NCI-H1930 (cell line): ENCODE measurements at places on chromosomes 6 and 20.

DNA sequence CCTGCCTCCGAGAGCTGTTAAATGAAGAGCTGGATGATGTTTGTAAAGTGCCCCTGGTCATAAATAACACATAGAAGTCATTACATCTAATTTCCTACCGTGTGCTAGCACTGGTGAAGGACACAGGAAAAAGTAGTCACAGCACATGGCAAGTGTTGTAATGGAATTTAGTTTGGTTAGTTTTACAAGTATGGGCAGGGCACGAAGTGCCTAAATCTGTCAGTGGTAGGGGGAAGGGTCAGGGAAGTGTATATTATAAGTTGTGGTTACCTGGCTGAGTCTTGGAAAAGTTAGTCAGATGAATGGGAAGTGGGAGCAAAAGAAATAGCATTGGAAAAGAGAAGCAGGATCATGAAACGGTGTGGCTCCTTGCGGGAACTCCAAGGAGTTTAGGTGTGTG is 1.6 kb downstream of the RIPPLY2 start:
- no peak for DNase-seq

DNA sequence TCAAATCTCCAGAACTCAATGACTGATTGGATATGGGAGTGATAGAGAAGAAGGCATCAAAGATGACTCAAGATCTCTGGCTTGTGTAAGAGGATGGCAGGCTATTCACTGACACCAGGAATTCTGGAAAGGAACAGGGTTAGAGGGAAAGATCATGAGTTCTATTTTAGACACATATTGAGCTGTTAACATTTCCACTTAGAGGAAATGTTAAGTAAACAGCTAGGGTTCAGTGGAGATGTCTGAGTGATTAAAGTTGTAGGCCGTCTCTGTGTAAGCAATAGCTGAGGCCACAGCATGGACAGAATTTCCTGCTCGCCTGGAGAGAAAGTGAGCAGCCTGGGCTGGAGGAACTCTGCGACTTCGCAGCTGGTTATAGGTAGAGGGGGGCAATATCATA is 21.0 kb downstream of the ZC3H12D start:
- DNase-seq = no peak

GRCh38 chr6:30837870-30838269 is 46.4 kb upstream of the DDR1 start:
- no peak for DNase-seq

DNA sequence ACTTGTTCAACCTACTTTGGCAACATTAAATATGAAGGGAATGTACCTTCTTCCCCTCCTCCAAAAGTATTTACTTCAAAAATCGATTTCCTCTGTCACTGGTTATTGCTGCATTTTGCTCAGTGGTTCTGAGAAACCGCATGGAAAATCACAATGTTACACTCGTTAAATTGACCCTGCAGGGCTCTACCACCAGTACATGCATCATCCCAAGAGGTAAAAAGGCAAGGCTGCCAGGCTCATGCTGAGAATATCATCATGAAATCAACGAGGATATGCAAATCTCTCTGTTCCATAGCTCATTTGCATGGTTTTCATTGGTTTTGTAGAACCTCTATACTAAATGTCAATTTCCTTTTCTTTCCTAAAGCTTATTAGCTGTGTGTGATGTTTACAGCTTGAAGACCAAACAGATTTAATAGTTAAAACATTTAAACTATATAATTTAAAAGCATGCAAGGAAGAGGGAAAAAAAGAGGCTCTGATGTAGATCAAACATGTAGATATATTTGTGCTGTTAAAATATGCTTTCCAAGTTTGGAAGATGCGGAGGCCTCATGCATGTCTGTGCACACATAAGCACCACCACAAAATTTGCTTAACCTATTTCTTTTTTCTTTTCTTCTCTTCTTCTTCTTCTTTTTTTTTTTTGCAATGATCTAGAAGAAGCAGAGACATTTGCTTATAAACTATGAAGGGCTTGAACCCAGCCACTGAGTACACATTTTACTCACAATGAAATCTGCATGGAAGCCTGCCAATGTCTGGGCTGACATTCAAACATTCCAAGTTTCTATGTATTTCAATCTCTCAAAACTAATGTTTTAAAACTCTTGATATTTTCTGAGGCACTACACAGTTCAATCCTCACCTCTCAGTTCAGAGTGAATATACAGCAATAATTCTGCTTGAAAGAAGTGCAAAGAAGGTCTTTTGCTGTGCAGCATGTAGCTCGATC is 194.0 kb downstream of the GMPR start:
- DNase-seq = no peak

DNA sequence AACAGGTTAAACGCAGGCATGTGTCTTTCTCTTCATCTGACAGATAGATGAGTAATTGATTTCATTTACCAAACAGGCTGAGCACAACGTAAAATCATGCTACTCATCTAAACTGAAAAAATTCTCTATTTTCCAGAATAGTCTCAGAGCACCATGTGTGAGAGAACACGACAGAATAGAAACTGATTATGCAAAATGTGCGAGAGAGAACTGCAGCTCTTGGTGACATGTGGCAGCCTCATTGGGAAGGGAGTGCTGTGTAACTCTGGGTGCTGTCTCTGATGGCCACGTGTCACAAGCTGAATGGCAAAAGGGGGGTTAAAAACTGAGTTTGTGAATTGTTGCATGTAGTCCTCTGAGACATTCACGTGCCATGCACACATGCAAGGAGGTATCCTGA is 143.7 kb upstream of the ATXN1 start:
- no peak for DNase-seq

DNA sequence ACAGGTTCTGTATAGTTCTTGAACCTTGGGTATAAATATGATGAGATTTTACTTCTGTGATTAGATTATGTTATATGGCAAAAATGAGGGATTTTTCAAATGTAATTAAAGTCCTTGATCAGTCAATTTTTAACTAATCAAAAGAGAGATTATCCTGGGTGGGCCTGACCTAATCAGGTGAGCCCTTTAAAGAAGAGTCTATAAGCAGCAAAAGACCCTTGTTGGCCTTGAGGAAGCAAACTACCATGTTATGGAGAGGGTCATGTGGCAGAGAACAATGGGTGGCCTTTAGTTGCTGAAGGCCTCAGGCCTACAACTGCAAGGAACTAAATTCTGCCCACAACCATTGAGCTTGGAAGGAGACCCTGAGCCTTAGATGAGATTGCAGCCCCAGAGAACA is 102.5 kb upstream of the RIPOR2 start:
- no peak for DNase-seq

- no peak for DNase-seq
Observed at GRCh38 chr20:64083804-64084684, at the start of gene LKAAEAR1. Gene LKAAEAR1, minus strand, starts transcription at chr20:64084398. Its CDS starts 179 bp downstream, at chr20:64084219.
